Hippocampal formation (tissue), 2 donors: ENCODE measurements at places on chromosomes 7 and 10.

- no peak for DNase-seq
Measured at GRCh38 chr7:47949703-47950102, 1.4 kb upstream of the PKD1L1 start.

DNA sequence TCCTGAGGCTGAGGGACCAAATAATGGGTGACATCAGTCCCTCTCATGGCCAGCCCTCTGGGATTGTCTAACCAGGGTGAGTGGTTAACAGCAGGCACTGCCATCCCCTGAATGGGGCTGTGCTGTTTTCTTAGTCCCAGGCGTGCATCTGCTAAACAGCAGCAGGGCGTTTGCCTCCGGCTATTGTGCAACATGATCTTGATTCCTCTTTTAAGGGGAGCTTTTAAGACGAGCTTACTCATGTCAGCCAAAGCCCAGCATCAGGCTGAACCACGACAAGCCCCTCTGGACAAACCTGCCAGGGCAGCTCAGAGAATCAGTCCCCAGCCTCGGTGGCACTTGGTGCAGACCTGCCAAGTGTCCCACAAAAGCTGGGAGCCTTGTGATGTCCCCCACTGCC lies 16.2 kb upstream of the IGFBP3 start:
- DNase-seq, result no peak

GRCh38 chr7:101885597-101885955 lies 68.2 kb downstream of the CUX1 start:
- no peak for DNase-seq

DNA sequence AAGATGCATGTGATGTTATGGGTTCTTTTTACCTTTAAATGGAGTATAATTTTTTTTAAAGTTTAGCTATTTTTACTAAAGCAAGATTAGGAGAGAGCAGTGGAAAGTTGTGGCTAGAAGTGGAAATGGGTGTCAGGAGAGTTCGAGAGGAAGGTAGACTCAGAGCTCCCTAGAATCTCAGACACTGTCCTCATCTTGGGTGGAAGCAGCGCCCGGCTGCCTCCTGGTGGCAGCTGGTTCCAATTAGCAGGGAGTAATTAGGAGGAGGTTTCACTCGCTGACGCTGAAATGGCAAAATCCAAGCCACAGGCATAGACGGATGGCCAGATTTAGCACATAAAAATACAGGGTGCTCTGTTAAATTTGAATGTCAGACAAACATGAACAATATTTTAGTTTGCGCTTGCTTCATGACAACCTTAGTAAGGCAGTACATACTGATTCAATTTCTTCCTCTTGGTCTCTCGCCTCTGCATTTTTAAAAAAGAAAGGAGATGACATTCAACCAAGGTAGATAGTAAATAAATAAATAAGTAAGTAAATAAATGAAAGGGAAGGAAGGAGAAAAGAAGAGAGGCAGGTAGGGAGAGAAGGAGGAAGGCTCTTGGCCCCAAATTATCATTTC lies 58.5 kb downstream of the LGI1 start:
- DNase-seq, result peak; percentile 70

- DNase-seq, result no peak
Measured at GRCh38 chr7:131326576-131326975, 1.1 kb upstream of the MKLN1 start.

GRCh38 chr7:32126843-32127242 lies 56.6 kb upstream of the PDE1C start:
- no peak for DNase-seq

DNA sequence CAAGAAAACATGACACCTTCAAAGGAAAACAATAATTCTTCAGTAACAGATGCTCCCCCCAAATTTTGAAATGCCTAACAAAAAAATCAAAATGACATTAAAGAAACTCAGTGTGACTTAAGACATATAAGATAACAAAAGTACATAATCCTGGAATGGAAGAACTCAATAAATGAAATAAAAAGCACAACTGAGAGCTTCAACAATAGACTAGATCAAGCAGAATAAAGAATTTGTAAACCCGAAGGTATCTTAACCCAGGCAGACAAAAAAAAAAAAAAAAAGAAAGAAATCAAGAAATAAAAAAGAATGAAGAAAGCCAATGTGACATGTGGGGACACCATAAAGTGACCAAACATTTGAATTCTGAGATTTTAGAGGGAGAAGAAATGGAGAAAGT lies 27.7 kb upstream of the LRRD1 start:
- no peak for DNase-seq

DNA sequence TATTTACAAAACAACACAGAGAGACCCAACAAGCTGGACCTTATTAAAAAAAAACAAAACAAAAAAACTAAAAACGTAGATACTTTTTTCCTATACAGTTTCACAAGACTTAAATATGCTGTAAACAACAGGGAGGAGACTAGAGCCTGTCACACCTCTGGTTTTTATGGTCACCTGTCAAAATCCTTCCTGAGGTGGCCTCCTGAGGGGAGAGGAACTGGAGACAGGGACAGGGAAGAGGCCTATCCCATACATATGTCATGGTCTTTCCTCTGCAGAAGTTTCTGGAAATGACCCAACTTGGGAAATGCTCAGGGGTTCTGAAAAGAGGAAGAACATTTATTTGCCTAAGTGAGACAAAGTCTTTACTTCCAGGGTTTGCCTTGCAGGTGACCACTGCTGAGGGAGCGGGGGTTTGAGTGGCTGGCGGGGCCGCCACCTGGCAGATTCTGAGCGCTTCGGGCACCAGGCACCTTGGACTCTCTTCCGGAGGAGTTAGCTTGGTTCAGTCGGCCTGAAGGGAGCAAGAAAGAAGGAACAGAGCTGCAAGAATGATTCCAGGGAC lies 18.3 kb downstream of the CPA1 start:
- DNase-seq, result no peak

GRCh38 chr10:29144126-29144525 lies 144.7 kb upstream of the LYZL1 start:
- DNase-seq, result no peak
